ENCODE measurements at places on chromosomes 1 and 21. TPM values are rescaled to one million over a fixed set of nuclear protein-coding genes. Genes with fewer than 3 reads are reported as not detected.
A peak's percentile ranks its signal among the peaks of the same experiment; 100 is the strongest.

DNA sequence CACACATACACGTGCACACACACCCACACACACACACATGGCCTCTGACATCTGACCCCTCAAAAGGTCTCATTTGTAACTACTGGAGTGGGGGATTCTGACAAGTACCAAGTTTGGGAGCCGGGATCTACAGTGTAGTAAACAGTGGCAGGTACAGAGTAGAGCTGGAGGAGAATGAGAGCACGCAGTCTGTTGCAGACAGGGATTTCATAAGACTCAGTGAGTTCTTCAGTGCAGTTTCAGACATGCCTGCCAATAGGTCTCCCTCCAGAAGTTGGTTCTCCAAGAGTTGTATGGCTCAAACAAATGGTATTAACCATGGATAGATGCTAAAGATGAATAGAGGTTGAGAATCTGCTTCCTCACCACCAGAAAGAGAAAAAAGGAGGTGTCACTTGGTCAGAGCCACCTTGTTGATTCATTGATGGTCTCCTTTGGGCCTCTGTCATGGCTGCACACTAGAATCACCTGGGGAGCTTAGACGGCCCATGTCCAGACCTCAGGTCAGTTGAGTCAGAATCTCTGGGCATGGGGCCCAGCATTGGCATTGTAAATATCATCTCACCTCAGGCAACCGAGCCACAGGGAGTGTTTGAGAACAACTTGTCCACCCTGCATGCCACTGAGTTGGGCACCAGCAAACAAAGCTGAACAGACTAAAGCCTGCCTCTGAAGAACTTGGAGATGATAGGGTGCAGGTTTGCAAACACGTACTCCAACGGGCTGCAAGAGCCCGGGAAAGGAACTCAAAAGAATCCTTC is 122.1 kb downstream of the EDEM3 start:
- H3K27me3 ChIP-seq = no peaks in the 10 kb centered on the region
- H3K4me1 ChIP-seq = peaks cover 5% of the 10 kb centered on the region
- peak; percentile 80 for DNase-seq

DNA sequence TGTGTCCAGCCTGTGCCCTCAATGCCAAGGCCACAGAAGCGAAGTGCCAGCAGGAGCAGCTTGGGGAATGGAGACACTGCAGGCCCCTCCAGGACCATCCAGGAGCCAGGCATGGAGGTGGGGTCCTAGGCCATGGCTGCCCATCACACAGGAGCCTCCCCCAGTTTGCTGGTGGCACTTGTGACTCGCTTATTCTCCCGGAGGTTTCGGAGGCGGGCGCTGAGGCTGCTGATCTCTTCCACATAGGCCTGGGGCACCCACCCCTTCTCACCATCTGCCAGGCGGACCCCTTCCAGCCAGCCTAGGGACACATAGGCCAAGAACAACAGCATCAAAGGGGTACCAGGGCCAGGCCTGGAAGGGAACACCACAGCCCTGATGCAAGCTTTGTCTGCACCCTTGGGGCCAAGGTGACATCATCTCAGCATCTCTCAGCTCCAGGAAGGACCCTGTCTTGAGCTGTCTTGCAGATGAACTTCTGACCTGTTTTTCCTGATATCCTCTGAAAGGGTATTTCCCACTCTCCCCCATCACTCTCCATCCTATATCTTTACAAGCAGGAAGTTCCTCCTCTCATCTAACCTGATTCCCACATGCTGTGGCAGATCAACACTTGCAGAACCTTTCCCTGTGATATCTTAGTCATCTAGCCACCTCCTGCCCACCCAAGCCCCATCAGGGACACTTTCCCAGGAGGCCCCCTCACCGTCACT is 13.9 kb downstream of the ARHGEF19 start:
- H3K27ac ChIP-seq = no peak overlapping the region
- H3K27me3 ChIP-seq = no peaks in the 10 kb centered on the region
- H3K36me3 ChIP-seq = no peaks in the 10 kb centered on the region
- no peak overlapping the region for H3K4me3 ChIP-seq
- no peaks in the 10 kb centered on the region for H3K4me1 ChIP-seq

The GPR61 gene
- not detected for total RNA-seq

DNA sequence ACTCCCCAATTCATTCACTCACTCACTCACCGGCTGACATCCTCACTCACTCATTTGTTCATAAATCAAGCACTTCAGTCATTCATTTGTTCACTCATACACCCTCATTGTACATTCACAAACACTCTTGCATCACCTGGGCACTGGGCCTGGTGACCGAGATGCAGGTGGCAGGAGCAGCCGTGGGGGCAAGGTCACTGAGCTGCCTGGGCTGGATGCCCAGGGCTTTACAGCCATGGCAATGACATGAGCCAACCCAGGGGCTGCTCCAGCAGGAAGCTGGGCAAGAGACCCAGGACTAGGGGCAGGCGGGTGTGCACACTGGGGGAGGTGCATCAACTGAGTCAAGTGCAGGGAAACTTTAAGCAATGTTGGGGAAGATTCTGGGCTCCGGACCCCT is 113.6 kb upstream of the IGSF21 start:
- no peak for DNase-seq
- H3K27ac ChIP-seq = no peak overlapping the region
- H3K4me1 ChIP-seq = no peaks in the 10 kb centered on the region
- no peak overlapping the region for H3K4me3 ChIP-seq
- H3K36me3 ChIP-seq = no peaks in the 10 kb centered on the region

The INSRR gene
- total RNA-seq = not detected

- H3K36me3 ChIP-seq = no peaks in the 10 kb centered on the region
- no peak for DNase-seq
- H3K27ac ChIP-seq = peak overlapping the region; percentile 9
- H3K4me3 ChIP-seq = no peak overlapping the region
Measured at GRCh38 chr1:30895382-30895943, 13.1 kb downstream of the SDC3 start.
